ENCODE measurements at places on chromosomes 11 and 22.

DNA sequence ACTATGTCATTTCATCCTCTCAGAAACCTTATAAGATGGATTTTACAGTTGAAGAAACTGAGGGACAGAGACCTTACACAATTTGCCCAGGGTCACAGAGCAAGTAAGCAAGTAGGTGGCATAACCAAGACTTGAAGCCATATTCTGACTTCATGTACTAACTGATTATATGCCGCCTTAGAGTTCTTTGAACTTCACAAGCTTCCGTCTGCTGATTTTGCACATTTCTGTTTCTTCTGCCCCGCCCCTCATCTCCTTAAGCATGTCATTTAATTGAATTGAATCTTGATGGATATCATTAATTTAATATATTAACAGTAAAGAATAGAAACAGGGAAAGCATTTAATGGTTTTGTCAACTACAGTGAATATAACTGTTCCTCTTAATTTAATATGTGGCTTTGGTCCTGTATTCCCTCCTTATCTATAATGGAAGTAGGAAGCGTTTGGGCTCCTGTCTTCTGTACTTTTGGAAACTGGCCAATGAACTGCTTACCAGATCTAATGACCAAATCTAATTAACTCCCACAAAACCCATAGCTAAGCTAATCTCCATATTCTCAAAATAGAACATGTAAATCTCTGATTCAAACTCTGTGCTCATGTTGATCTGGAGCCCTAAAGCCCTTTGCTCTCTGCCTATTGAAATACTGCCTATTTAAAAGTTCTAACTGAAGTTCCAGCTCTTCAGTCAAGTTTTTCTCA is 30.4 kb downstream of the SIK2 start:
- no peak for DNase-seq

GRCh38 chr11:134478611-134479010 is 66.6 kb upstream of the B3GAT1 start:
- no peak for DNase-seq

- no peak for DNase-seq
Observed at GRCh38 chr22:29979777-29980321, 96.9 kb downstream of the MTMR3 start.

GRCh38 chr11:130426223-130426836 is 2.1 kb downstream of the ADAMTS8 start:
- no peak for DNase-seq

GRCh38 chr11:61194169-61194671 is 9.1 kb upstream of the PGA3 start:
- DNase-seq: no peak

DNA sequence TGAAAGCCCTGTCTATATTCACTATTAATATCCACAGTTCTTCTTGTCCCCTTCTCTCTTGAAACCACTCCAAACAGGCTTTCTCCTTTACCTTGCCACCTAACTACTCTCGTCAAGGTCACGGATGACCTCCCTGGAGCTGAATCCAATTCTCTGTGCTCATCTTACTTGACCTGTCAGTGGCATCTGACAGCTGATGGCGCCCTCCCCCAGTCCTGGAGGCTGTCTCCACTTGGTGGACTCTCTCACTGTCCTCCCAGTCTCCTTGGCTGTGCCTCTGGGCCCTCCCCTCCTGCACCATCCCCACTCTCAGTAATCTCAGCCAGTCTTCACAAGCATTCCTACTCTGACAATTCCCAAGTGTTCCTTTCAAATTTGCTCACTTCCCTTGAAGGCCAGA is 8.7 kb downstream of the TNKS1BP1 start:
- no peak for DNase-seq

- no peak for DNase-seq
Observed at GRCh38 chr11:64665411-64665821, 57.6 kb downstream of the NRXN2 start.

GRCh38 chr22:23145878-23146470 is 697 bp downstream of the RAB36 start:
- DNase-seq: no peak

GRCh38 chr11:11909727-11910126 is 68.0 kb downstream of the USP47 start:
- peak; percentile 78 for DNase-seq

GRCh38 chr11:134529212-134530096 is 117.4 kb upstream of the B3GAT1 start:
- DNase-seq: no peak

GRCh38 chr11:70872955-70873735 is 379.2 kb downstream of the SHANK2 start:
- DNase-seq: no peak

- no peak for DNase-seq
Observed at GRCh38 chr11:125481531-125481930, 14.5 kb downstream of the FEZ1 start.

DNA sequence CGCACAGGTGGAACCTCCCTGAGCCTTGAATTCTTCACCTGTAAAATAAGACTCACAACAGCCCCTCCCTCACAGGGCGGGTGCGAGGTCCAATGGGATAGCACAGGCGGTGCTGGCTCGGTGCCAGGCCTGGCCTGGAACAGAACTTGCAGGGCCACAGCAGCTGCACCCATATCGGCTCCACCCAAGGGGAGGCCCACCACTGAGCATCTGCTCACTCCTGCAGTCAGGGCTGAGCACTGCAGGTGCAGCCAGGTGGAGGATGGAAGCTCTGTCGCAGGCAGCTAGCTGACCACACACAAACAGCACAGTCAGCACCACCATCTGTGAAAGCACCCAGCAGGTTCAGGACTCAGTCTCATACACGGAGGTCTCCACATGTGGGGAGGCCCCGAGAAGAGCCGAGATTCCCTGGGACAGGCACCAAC is 19.6 kb downstream of the VPS37C start:
- no peak for DNase-seq

GRCh38 chr11:115097796-115098408 is 406.3 kb downstream of the CADM1 start:
- peak; percentile 3 for DNase-seq

DNA sequence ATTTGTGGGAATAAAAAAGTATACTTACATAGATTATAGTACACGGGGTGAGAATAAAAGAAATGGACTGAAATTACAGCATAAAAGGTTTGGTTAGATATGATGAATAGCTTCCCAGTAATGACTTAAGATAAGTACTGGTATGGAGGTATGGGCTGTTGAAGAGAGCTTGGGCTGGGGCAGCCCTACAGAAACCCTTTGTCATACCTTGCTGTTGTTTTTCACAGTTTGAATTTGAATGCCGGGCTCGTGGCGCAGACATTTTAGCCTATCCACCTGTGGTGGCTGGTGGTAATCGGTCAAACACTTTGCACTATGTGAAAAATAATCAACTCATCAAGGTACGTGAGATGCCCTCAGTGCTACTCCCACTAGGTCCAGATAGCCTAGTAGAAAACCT is 42.3 kb upstream of the RBX1 start:
- no peak for DNase-seq

- no peak for DNase-seq
Observed at GRCh38 chr11:12834166-12834565, 159.9 kb downstream of the TEAD1 start.

GRCh38 chr11:92739041-92739440 is 230.4 kb upstream of the MTNR1B start:
- peak; percentile 72 for DNase-seq

GRCh38 chr11:113796663-113797259 is 17.2 kb downstream of the CLDN25 start:
- peak; percentile 46 for DNase-seq

GRCh38 chr11:102142333-102142732 is 32.1 kb downstream of the YAP1 start:
- DNase-seq: peak; percentile 63
